ENCODE measurements at places on chromosomes 16 and 17.

DNA sequence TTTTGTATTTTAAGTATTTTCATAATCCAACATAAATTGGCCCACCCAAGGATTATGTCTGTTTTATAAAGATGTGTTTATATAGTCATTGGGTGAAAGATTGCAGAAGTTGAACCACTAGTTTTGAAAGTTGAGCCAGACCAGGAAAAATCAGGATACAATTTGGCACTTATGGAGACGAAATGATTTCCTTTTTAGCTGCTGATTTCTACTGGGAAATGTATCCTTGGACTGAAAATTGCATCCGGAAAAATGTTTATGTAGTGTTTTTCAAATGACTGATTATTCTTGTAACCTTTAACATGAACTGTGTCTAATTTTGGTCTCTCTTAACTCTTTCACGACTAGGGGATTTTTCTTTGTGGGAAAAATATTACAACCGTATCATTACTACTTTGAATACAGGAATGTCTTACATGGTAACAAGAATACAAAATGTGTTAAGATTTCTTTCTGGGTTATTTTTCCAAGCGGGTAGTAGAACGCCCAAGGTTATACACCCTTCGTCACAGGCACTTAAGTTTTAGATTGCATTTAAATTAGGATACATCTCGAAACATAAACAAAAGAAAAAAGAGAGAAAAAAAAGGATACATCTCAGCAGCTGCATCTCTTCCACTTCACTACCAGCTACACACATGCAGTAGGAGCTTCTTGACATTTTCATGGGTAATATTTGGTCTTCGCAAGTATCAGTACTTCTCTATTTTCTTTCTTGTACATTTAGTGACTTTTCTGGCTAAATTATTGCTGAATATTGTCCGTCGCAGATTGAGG lies 273.0 kb upstream of the TBX2 start:
- no peak for DNase-seq

DNA sequence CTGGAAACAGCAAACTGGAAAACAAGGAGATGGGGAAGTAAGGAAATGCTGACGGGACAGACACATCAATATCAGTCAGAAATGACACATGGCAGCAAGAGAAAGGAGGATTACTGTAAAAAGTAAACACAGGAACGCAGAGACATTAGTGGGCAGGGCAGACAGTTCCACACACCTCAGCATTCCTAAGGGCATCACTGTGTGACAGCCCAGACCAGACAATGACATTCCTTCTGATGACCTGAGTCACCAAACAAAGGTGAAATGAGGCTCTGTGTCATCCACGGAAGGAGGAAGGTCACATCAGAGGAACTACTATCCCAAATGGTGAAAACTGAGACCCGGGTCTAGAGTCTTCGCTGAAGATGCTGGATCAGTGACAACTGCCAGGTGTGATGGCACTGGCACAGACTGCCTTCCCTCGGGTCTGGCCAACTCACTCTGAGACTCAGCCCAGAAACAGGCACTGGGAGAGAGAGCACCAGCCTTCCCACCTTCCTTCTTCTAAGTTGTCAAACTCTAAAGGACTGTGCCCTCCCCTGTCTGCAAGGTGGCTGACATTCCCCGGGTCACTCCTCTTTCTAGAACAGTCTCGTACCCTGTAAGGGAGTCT lies 36.7 kb downstream of the TK2 start:
- DNase-seq = no peak

GRCh38 chr17:17385491-17385890 lies 82.3 kb downstream of the NT5M start:
- DNase-seq = no peak

- no peak for DNase-seq
Observed at GRCh38 chr17:13490427-13490826, 111.3 kb downstream of the HS3ST3A1 start.

DNA sequence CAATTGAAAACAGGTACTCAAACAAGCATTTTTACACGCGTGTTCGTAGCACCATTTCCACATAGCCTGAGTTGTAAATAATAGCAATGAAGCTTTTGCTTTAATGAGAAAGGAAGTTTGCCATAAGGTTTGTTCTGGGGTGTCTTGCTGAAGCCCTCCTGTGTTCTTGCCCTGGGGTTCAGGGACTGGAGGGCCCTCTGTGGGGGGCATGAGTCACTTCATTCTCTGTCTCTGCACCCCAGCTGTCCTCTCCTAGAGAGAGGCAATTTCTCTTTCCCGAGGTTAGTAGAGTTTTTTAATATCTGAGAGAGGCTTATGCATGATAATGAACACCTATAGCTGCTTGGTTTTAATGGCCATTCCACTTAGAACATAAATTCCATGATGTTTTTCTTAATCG lies 9.6 kb downstream of the AFMID start:
- no peak for DNase-seq
